Sciatic nerve (tissue), 2 donors: ENCODE measurements at places on chromosomes 12 and 14. TPM values are rescaled to one million over a fixed set of nuclear protein-coding genes. Genes with fewer than 3 reads are reported as not detected.

The TAS2R8 gene
- total RNA-seq = 0.27 TPM

GRCh38 chr12:64122154-64122553 is 99.9 kb downstream of the KICS2 start:
- DNase-seq = no peak

The ESR2 gene
- 0.76 TPM for total RNA-seq

The ARID2 gene
- 42.8 TPM for total RNA-seq

The ATF7 gene
- total RNA-seq = 62.5 TPM

The LMNTD1 gene
- total RNA-seq = not detected

DNA sequence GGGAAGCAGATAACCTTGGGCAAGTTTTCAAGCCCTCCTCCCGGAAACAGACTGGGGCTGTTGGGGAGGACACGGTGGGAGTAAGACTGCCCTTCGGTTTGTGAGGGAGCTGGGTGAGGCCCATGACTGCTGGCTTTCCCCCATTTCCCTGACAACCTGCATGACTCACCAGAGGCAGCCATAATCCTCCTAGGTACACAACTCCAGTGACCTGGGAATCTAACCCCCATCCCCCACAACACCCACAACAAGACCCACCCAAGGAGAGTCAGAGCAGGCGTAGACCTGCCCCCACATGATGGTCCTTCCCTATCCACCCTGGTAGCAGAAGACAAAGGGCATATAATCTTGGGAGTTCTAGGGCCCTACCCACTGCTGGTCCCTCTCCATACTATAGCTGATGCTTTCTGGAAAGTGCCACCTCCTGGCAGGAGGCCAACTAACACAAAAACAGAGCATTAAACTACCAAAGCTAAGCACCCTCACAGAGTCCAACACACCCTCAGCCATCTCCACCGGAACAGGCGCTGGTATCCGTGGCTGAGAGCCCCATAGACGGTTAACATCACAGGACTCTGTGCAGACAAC is 14.8 kb downstream of the DDX24 start:
- no peak for DNase-seq

DNA sequence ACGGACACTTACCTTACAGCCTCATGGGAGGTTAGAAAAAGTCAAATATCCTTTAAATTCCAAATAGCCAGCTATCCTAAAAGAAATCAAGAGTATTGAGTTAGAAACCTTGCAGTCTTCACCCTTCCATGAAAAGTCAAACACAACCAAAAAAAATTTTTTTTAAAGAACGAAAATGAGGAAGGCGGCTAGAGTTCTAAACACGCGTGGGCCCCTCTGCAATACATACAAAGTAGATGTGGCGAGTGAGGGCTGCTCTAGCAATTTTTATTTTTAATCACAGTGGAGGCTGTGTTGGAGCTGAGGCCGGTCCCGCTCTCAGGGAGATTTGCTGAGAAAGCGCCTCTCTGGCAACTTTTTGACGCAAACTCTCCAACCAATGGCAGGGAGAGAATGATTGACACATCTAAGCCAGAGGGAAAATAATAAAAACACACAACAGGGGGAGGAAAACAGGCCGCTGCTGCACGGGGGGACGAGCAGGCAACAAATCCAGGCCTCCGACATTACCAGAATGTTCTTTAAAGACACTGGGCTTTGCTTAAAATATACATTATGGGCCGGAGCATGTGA is at the start of gene OTX2:
Gene OTX2 (minus strand): TSS at position 333 of the 573 bp plus-strand sequence. CDS start 5,023 bp downstream, outside the sequence.
- no peak for DNase-seq

GRCh38 chr12:114339626-114340025 is 66.3 kb downstream of the TBX5 start:
- DNase-seq = no peak

The CLEC2D gene
- 38.8 TPM for total RNA-seq

- DNase-seq = no peak
Measured at GRCh38 chr12:88035907-88036289, 6.7 kb upstream of the C12orf50 start.

The MYO1H gene
- not detected for total RNA-seq

The CD163 gene
- 91.9 TPM for total RNA-seq

DNA sequence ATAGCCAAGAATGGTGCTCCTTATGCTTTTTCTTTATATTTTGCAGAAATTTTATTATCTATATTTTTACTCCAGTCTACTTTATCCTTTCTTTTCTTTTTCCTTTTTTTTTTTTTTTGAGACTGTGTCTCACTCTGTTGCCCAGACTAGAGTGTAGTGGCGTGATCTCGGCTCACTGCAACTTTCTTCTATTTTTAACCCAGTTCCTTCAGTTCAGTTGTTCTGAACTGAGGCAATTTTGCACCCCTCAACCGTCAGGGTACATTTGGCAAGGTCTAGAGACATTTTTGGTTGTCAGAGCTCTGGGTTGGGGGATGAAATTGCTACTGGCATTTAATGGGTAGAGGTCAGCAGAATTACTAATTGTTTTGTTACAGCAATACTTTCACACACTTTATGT is 75.7 kb downstream of the DIP2B start:
- DNase-seq = no peak

The CLEC4A gene
- total RNA-seq = 4.6 TPM

GRCh38 chr14:69008421-69008884 is 29.4 kb upstream of the ACTN1 start:
- no peak for DNase-seq

DNA sequence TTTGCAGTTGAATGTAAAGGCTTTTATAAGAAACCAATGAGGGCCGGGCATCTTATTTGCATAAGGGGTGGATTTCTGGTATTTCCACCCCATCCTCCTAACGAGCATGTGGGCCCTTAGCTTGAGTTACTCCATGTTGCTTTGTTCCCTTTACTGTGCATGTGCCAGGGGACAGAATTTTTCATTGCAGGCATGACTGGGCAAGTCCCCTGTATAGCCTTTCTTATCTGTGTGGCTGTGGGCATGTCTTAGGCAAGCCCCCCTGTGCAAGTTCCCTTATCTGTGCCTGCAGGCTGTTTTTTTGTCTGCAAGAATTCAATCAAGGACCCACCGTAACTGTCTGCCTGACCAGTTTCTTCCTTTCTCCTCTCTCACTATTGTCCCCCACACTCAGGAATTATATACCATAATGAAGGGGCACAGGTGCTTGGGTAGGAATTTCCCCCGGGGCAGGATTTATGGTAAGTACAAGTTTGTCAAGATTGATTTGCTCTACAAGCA is 152.2 kb upstream of the CNOT2 start:
- DNase-seq = no peak

GRCh38 chr12:11433664-11434063 is 38.3 kb upstream of the PRB2 start:
- DNase-seq = no peak

GRCh38 chr12:112419297-112420133 is 768 bp downstream of the PTPN11 start:
- peak; percentile 72 for DNase-seq

The PCED1B gene
- total RNA-seq = 5.0 TPM

The LRFN5 gene
- total RNA-seq = 10.9 TPM

DNA sequence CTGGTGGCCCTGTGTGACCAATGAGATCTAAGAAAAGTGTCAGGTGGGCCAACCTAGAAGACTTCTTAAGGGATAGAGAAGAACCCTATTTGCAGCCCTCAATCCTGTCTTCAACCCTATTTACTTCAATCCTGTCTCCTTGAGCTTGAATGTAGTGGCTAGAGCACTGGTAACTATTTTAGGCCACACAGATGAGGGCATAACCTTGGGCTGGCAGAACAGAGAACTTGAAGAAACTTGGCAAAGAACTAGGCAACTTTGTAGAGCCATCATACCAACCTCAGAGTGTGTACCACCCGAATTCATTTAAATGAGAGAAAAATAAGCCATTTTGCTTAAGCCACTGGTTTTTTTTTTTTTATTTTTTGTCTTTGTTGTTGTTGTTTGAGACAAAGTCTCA is 94.8 kb downstream of the TMTC1 start:
- DNase-seq = no peak

DNA sequence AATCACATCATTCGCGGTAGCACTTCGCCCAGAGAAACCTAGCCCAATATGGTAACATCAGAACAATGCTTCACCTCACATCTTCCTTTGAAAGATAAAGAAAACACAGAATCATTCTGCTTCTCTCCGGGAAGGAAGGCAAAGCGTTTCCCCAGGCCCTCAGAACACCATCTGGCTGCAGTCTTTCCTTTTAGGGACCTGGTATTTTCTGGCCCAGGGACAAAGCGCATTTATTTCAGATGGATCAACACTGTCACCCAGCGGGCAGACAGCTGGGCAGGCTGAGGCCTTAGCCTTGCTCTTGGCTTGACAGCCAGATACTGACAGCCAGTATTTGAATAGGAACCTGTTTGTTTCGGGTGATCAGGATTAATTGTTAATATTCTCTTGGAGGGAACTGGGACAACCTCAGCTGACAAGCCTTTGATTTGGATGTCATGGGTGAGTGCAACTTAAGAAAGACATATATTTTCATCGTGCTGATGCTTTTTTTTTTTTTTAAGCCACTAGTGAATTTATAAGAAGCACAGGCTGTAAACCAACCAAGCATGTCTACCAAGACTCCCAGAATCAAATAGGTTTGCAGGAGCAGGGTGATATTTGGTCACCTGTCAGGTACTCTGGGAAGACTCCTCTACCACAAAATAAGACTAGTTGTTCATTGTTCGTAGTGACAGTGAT is 118.9 kb downstream of the VEZT start:
- DNase-seq = peak; percentile 79

The ESRRB gene
- 0.18 TPM for total RNA-seq

The GCH1 gene
- 6.4 TPM for total RNA-seq
